CD4-positive, alpha-beta T cell treated with Interleukin-17A for 4 hours (primary cell): ENCODE measurements at places on chromosomes 3 and 15.

- DNase-seq = no peak
Measured at GRCh38 chr15:37933666-37934065, 774 bp upstream of the TMCO5A start.

- no peak for DNase-seq
Measured at GRCh38 chr3:169227911-169228310, 435.6 kb downstream of the MECOM start.

DNA sequence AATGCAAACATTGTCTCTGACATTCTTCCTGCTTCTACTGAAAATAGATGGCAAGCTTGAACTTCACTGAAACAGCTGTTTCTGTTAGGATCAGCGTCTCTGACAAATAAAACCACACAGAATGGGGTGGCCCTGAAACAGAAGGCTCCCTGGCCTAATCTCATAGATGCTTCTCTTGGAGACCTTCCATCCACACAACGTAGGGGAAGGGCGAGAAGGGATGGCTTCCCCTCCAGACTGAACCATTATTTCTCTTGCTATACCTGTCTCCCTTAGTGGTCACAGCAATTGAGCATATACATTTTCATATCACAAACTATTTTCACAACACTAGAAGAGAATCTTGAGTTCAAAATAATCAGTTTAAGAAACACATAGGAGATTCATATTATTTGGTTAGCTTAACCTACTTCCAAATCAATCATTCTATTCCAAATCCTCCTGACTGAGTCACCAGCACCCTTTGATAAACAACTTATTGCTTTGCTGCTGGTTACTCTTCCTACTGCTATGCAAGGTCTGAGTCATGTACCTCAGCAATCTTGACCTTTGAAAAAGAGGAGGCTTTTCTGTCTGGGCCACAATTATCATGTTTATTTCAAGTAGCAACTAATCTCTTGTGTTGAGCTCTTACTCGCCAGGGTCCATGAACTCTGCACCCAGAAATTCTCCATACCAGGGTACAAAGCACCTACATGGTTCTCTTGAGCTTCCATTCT is 45.5 kb downstream of the CBLB start:
- peak; percentile 51 for DNase-seq

DNA sequence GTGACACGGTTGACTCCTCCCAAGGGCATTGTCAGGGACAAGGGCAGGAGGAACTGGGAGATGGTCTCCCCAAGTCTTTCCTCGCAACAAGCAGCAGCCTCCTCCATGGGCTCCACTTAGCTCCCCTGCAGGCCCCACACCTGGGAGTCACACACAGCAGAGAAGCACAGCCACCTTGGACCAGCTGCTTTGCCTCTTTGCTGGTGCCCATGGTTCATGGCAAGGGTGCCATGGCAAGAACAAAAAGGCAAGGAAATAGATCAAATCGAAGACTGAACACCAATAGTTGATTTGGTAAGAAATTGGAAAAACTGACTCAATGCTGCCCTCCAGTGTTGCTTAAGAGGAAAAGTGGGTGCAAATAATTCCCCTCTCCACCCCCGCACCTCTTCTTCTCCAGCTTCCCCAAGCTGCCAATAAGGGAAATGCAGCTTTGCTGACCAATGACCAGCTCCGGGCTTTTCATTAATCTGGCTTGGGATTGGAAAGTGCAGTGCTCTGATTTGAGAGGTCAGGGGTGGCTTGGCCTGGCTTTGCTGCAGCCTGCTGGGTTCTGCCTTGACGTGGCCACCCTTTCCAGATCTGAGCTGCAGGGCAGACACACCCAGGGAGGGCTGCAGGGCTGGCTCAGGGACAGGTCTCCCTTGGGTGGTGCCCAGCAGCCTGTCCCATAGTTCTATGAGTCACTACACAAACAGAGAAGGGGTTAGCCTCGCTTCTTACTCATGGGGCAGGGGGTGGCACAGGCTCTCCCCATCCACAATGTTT is 162.0 kb downstream of the KLF13 start:
- peak; percentile 56 for DNase-seq

GRCh38 chr3:71299160-71299559 is 284.4 kb downstream of the FOXP1 start:
- DNase-seq = peak; percentile 46

GRCh38 chr3:40829876-40830275 is 305.1 kb downstream of the ZNF621 start:
- no peak for DNase-seq

GRCh38 chr3:194083637-194084224 is 52.2 kb upstream of the HES1 start:
- DNase-seq = no peak

- no peak for DNase-seq
Measured at GRCh38 chr3:31469385-31469784, 63.3 kb upstream of the STT3B start.
